CD4-positive, alpha-beta T cell treated with Interleukin-4 for 1 hour (primary cell): ENCODE measurements at places on chromosomes 5 and 9.
A peak's percentile ranks its signal among the peaks of the same experiment; 100 is the strongest.

- no peak for DNase-seq
Measured at GRCh38 chr5:14165375-14166106, 22.4 kb downstream of the TRIO start.

DNA sequence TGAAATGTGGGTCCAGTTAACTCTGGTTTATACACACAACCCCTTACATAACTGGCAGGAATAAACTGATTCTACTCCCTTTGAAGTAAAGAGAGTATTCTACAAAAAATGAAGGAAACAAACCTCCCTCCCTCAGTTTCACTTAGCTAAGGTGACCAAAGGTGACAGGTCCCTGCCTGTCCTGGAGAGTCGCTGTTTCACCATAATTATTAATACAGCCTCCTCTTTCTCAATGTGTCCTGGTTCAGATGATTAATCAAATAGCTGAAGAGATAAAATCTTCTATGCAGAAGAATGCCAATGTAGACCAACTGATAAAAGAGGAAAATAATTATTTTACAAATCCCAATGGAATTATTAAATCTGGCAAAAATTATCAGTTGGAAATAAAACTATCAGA is 163.7 kb upstream of the GNA14 start:
- DNase-seq = no peak

DNA sequence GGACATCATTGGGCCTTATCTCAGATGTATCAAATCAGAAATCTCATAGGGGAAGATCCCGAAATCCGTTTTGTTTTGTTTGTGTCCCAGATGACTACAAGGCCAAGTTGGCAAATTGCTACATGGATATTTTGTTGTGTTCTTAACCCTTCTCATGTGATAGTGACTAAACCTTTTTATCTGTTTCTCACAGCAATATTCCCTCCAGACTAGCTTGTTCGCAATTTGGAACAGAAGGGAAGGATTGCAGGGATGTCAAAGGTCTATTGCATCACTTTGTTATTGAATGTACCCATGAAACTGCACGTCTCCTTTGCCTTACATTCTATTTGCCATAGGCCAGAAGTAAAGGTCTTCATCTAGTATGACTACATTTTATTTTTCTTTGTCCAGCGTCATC is 453.9 kb downstream of the NFIB start:
- no peak for DNase-seq

DNA sequence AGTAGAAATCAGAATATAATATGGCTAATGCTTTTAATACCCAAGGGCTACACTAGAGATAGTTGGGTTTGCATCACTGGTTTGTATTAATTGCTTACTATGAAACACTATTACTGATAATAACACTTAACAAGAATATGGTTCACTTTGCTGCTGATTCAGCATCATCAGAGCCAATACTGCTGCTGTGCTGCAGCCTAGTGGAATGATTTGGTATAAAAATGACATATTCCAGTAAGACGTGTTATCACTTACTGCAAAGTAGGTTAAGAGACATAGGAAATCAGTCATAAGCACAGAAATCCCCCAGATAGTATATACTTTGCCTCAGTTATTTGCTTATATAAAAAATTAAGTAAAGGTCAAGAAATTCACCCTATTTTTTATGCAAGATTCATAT is 2.8 kb downstream of the CDH10 start:
- DNase-seq = no peak

DNA sequence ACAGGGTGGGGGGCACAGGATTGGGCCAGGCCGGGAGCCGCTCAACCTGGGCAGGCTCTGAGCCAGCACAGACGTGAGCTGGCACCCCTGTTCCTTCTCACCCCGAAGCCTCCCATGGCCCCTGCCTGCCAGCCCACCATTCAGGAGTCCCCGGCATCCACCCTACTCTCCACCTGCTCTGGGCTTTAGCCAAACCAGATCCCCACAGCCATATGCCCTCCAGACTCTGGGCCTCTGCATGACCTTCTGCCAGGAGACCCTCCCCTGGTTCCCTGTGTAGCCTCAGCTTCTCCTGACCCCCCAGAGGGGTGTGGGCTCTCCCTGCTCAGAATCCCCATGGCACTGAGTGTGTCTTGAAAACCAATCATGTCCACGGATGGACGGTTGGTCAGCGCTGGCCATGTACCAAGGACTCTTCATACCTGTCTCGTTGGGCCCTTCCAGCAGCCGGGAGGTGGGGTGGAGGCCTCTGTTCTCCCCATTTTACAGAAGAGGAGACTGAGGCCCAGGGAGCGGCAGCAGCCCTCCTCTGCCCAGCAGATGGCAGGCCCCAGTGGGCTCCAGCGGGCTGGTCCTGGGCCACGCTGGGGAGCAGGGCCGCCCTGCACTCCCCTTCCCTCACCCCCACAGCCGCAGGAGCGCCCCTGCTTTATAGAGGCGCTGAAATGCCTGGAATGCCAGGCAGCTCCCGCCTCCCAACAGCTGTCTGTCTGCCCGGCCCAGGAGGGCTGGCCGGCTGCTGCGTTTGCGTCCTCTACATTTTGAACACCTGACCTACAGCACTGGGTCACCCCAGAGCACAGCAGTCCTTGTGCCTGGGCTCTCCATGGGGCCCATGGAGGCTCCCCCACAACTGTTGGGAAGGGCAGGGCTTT is 3.5 kb upstream of the MYMK start:
- no peak for DNase-seq

DNA sequence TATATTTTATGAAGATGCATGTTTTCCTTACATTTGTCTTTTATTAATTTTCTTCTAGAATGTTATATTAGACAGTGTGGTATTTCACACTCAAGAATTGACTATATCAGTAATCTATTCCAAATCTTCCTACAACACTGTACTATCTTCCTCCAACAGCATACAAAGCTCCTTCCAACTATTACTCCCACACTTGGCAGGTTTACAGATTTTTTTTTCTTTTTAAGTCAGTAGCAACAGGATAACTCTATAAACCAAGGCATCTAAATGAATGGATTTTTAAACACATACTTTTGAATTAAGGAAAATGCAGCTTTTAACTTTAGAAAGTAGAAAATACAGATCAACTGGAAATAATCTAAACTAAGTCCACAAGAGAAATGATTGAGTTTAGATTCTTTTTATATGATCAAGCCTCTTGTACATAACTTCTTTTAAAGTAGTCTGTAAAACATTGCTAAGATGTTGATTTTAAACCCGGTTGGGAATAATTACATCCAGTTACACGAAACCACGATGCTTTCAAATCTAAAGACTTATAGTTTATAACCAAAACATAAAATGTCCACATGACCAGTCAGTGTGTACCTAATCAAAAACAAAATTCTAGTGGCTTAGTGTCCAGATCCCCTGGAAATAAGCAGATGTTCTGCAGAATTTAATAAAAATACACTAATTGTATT is 281.6 kb downstream of the ADAMTS6 start:
- no peak for DNase-seq

- DNase-seq = peak; percentile 18
Measured at GRCh38 chr9:127283917-127284497, 19.4 kb downstream of the GARNL3 start.

DNA sequence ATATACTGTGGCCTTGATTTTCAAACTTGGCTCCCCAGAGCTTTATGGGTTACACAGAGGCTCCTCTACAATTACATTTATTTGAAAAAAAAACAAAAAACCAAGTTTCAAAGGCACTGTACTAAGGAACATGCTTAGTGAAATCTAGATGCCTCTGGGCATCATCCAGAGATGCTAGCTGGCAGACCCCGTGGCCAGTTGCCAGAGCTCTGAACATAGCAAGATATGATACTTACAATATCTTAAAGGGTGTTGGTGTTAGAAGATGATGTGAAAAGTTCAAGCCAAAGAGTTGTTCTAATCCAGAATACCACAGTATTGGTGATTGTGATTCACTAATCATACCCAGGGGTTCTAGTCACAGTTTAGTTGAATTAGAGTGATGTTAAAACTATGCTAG is 87.8 kb downstream of the JAK2 start:
- no peak for DNase-seq

DNA sequence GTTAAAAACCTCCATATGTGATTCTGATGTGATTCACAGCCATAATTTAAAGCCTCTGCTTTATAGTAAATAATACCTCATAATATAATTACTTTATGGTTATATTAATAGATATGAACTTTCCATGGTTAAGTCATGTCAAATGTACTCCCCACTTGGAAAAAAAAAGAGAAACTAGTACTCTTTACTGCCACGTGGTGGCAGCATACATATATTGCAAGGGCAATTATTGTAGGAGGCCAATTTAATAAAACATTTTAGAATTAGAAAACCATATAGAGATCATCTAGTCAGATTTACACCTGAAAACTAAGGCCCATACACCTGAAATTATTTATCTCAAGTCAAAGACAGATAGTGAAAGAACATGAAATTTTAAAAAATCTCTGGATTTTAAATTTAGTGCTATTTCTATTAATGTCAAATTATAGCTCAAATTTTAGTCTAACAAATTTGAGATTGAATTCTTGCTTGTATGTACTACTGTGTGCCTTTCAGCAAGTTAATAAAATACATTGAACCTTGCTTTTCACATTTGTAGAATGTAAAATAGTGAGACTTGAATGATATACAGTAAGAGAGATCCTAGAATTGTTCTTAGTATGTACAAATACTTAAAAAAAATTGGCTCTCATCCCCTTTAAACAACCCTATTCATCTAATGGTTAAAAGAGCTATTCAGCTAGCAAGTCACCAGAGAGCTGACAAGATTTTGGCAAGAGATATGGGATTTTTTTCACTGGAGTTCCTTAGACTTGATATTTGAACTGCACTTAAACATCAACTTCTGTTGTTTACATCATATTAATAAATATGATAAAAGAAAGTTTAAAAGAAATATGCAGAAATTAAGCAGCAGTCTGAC is 603.8 kb downstream of the TLE4 start:
- DNase-seq = no peak

GRCh38 chr5:149356391-149356790 is 1.5 kb upstream of the PCYOX1L start:
- no peak for DNase-seq

DNA sequence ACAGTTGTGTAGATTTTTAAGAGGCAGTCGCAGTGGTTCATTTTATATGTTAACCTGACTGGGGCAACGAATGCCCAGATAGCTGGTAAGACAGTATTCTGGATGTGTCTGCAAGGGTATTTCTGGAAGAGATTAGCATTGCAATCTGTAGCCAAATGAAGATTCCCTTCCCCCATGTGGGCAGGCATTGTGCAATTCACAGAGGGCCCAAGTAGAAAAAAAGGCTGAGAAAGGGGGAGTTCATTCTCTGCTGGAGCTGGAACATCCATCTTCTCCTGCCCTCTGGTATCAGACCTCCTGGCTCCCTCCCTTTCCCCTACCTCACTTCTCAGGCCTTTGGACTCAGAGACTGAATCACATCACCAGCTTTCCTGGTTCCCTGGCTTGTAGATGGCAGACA is 70.6 kb downstream of the TENT4A start:
- no peak for DNase-seq

GRCh38 chr5:964821-965220 is 43.8 kb upstream of the NKD2 start:
- DNase-seq = no peak

DNA sequence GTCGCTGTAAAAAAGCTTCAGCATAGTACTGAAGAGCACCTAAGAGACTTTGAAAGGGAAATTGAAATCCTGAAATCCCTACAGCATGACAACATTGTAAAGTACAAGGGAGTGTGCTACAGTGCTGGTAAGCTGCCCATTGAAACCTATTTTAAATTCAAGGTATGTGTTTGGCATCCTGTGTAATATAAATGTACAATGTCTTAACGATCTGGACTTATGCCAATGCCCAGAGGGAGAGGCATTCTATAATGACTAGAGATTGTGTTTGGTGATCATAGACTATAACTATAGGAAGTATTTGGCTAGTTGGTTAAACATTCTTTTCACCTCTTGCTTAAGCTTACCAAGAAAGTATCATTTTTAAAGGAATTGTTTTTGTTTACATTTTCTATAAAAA is 95.7 kb downstream of the INSL6 start:
- no peak for DNase-seq

- DNase-seq = no peak
Measured at GRCh38 chr5:154332451-154332850, 113.3 kb upstream of the SAP30L start.

- no peak for DNase-seq
Measured at GRCh38 chr9:126587187-126588185, 26.2 kb upstream of the LMX1B start.

- DNase-seq = no peak
Measured at GRCh38 chr9:9523476-9524139, 1089.2 kb downstream of the PTPRD start.

DNA sequence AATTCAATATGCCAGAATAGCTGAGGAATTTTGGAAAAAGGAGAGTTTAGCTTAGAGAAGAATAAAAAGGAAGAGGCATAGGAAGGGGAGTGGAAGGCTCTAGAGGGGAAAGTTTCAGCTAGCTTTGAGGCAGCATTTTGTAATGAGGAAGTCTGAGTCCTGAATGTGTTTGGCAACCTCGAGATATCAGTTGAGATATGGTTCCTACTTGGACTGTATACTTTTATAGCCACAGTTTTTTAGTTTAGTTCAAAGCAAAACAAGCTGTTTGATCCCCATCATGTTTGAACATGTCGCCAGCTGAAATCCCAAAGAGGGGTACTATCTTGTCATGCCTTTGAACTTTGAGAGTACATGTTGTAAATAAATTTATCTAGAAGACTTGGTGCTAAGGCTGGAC is 559.0 kb upstream of the FTMT start:
- no peak for DNase-seq

GRCh38 chr5:9534881-9535517 is 10.9 kb downstream of the SEMA5A start:
- no peak for DNase-seq

DNA sequence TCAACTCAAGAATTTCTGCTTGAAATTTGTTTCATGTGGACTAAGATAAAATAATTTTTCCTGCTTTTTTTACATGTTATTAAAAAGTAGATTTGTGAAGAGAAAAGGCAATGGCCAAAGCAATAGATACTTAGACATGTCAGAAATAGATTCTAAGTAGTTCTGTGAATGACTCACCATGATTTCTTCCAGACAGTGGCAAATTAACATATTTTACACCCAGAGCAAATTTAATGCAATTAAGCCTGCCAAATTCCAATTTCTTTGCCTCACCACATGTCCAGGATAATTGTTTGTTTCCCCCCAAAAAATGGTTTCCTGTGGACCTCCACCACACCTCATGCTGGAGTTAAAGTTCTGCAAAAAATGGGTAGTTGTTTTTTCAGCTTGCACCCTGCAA is 651.4 kb downstream of the CETN3 start:
- DNase-seq = no peak

GRCh38 chr5:118924006-118924389 is 64.3 kb downstream of the DTWD2 start:
- DNase-seq = no peak

GRCh38 chr9:135921749-135922310 is 14.5 kb upstream of the CAMSAP1 start:
- no peak for DNase-seq

- DNase-seq = no peak
Measured at GRCh38 chr5:31412324-31412723, 119.6 kb downstream of the DROSHA start.

GRCh38 chr9:136295055-136295454 is 8.8 kb downstream of the CCDC187 start:
- no peak for DNase-seq

- no peak for DNase-seq
Measured at GRCh38 chr5:17802256-17802655, 168.0 kb downstream of the TAF11L14 start.
